ENCODE measurements at places on chromosomes 7 and 10.

- DNase-seq = no peak
Measured at GRCh38 chr7:120813546-120814252, 44.2 kb downstream of the TSPAN12 start.

DNA sequence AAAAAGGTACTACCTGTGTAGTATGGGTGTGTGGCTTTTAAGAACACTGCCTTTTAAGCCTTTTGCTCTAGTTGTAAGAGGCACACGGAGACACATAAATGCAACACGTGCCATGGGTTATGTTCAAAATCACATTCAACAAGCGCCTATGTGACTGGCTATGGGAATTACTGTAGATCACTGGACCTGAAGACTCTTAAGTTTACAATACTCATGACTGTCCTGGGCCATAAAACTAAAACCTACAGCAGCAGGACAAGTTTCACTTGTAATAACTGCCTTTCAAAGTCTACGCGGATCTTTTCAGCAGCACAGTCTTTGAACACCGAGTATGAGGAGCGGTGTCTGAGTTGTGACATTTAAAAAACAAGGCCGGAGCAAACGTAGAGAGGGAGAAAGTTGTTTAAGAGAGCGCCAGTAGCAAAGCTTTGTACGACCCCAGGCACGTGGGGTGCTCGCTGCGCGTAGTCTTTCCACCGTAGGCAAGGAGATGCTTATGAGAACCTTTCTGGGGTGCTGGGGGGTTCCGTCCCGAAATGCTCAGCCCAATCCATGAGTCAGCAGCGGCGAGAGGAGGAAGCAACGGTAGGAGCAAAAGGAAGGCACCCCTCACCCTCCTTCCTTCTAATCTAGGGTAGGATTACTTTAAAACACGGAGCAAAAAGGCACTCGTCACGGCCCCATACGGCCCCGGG, 662 bp downstream of the DNAJC2 start:
- DNase-seq = no peak

DNA sequence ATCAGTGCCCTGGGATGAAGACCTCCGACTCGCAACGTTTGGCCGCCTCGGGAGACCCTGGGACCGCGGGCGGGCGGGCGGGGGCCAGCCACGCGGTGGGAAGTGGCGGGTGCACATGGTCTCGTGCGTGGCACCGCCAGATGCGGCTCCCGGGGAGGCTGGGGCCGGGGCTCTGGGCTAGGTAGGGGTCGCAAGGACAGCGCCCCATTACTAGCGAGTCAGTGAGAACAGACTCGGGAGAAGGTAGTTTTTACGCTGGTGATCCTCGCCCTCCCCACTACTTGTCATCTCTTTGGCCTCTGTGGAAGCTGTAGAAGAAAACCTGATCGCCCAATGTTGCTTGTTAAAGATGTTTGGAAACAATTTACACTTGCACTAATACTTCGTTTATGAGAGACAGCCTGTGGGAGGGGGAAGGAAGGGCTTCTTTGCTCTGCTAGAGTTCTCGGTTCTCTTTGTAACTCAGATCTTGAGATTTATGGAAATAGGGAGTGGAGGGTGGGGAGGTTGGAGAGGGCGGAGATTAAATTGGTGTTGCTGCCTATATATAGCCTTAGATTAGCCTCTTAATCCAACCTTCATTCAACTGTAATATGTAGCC, 591 bp downstream of the BZW2 start:
- DNase-seq = no peak

DNA sequence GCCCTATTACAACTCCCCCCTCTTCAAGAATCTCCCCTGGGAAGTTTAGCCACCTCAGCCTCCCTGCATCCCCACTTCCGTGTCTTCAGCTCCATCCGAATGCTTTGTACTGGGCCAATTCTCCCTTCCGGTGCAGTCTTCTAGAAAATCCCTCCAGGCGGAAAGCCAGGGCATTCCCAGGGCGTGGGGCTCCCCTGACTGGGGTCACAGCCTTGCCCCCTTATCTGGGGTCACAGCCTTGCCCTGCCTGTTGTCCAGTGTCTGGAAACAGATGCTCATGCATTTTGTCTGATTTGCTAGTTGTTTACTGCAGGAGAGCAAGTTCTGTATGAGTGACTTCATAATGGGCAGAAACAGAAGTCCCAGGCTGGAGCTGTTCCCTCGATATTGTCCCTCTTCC, 112.5 kb upstream of the TCERG1L start:
- no peak for DNase-seq

DNA sequence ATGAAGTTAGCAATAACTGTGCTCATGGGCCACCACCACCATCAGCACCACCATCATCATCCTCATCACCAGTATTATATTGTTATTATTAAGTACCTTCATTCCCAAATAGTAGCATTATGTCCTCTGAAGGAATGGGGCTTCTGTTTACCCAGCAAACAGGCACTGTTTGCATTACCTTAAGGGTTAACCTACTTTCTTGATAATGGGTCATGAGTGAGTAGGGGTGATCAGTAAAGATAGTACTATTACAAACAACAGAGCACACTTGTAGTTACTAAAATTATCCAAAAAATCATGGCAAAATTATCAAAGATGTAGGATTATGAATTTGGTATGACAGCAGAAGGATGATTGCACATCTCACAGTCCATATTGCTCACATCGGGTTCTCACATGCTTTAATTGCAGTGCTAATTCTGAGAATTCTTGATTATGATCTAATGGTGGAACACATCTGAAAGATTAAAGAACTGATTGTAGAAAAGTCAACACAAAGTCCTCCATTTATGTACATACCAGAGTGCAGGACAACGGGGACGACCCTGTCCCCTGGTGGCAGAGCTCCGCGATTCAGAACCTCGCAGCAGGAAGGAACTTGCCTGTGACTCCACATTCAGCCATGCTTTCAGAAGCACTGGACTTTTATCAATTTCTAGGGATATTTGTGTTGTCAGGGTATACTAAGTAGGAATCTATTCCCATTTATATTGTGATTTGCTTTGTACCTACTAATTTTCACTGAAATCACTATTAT, 31.0 kb downstream of the PDE1C start:
- no peak for DNase-seq

GRCh38 chr10:32927750-32928149, 30.3 kb downstream of the ITGB1 start:
- no peak for DNase-seq

GRCh38 chr10:33302208-33302829, 32.1 kb downstream of the NRP1 start:
- no peak for DNase-seq

DNA sequence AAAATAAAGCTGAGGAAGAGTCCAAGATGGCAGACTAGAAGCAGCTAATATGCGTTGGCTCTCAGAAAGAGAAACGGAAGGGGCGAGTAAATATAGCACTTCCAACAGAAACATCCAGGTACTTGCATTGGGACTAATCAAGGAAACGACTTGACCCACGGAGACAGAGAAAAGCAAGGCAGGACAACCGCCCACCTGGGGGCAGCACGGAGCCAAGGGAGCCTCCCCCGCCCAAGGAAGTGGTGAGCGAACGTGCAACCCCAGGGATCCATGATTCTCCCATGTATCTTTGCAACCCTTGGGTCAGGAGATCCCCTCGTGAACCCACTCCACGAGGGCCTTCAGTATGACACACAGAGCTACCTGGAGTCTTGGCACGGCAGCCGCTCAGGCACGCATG, 45.4 kb upstream of the GRM3 start:
- no peak for DNase-seq

DNA sequence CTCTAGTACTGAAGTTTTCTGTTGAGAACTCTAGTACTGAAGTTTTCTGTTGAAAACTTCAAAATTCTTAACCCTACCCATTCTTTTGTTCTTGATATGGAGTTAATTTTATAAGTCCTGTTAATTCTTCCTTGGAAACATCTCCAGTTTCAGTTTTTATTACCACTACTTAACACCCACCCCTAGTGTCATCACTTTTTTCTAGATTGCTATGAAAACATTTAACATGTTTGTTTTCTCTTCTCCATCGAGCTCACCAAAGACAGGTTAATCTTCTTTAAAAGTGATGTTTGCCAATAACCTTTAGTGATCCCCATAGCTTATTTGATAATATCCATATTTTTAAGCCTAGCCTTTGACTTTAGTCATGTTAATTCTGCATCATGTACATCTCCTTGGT, 147.9 kb downstream of the PPP1R9A start:
- DNase-seq = no peak

All from SHP77 treated with DMSO at 0.1 percent for 48 hours (cell line).